Mucosa of descending colon (tissue), 3 donors: ENCODE measurements at places on chromosomes 3 and 15. TPM values are rescaled to one million over a fixed set of nuclear protein-coding genes. Genes with fewer than 3 reads are reported as not detected.

- no peak for DNase-seq
Observed at GRCh38 chr3:76308541-76308940, 523.2 kb upstream of the ZNF717 start.

GRCh38 chr3:14152233-14152962 lies 26.0 kb downstream of the XPC start:
- DNase-seq = no peak

The SCN5A gene
- 0.31 TPM for total RNA-seq

DNA sequence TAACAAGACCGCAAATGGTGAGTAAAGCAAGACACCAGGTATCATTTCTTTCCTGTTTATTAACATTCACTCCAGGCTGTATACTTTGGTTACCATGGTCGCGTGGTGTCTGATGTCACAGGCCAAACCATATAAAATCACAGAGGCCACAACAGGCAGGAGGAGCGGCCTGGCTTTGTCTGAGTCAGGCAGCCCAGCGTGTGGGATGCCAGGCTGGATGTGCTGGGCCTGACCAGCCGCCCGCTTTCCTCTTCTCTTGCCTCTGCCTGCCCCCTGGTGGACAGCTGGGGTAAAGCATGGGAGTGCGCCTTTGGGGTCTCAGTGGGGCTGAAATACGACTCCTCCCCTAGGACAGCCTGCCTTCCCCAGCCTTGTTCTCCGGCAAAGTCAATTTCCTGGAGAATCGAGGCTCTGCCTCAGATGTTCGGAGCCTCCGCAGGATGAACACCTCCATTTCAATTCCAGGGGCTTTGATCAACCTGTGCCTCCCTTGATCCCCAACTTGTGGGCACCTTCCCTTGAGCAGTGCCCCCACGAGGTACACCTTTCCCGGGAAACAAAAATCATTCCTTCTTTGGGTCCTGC lies 78.2 kb downstream of the CCNL1 start:
- DNase-seq = peak; percentile 91

GRCh38 chr3:55816794-55817576 lies 329.9 kb upstream of the WNT5A start:
- DNase-seq = no peak

DNA sequence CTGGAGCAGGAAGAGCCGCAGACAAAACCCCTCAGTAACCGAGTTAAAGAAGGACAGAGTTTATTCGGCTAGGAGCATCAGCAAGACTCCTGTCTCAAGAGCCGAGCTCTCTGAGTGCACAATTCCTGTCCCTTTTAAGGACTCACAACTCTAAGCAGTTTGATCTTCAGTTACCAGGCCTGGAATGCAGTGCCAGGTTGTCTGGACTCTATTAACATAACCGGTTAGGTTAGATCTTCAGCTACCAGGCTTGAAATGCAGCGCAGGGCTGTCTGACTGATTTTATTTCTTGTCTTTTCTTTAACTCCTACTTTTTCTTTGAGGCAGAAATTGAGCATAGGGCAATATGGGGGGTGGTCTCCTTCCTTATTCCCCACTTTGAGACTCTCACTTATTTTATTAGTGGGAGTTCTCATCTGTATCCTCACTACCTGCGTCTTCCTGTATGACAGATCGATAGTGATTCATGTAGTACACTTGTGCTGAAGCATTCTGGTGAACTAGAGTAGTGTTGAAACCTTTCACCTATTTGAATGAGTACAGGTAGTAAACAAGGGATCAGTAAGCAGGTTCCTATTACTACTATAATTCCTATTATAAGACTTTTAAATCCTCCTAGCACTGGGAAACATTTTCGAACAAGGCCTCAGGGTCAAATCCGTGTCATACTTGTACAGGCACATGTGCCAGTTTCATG lies 325.0 kb downstream of the CGGBP1 start:
- DNase-seq = no peak

The CPEB1 gene
- total RNA-seq = 11.8 TPM

The CAPN3 gene
- total RNA-seq = 21.5 TPM

The TICRR gene
- 1.6 TPM for total RNA-seq

The GABRR3 gene
- not detected for total RNA-seq

GRCh38 chr3:110710603-110711002 lies 361.0 kb upstream of the NECTIN3 start:
- DNase-seq = no peak

GRCh38 chr3:44903751-44904150 lies 29.3 kb downstream of the TGM4 start:
- DNase-seq = no peak

The MFN1 gene
- 55.2 TPM for total RNA-seq

DNA sequence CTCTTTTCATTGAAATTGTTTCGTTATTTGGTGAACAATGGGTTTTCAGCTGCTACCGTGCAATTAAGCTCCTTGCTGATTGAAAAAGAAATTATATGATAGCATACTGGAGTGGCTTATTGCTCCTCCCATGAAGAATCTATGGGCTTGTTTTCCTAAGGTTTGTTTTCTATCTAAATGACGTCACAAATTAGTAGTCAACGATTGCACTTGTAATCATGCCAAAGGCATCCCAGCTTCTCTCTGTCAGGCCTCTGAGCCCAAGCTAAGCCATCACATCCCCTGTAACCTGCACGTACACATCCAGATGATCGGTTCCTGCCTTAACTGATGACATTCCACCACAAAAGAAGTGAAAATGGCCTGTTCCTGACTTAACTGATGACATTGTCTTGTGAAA lies 388.0 kb upstream of the LMCD1 start:
- no peak for DNase-seq

DNA sequence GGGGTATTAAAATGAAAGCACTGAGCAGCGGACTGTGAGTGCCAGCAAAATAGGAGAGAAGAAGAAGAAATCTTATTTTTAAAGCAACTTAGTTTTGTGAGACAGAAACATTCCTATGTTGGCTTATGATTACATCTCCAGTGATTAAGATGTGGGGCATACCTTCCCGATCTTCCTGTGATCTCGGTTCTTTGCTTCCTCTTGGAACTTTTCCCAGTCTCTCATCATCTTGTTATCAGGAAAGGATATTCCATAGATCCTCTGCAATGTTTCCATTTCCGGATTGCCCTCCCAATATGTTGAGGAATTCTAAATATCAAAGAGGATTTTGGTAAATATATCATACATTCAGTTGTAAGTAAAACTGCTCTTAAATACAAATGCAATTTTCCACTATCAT lies 22.2 kb downstream of the TARS3 start:
- no peak for DNase-seq

The RLBP1 gene
- not detected for total RNA-seq

The FAM131A gene
- 16.4 TPM for total RNA-seq

- DNase-seq = no peak
Observed at GRCh38 chr3:72054976-72055375, 270.0 kb upstream of the PROK2 start.

DNA sequence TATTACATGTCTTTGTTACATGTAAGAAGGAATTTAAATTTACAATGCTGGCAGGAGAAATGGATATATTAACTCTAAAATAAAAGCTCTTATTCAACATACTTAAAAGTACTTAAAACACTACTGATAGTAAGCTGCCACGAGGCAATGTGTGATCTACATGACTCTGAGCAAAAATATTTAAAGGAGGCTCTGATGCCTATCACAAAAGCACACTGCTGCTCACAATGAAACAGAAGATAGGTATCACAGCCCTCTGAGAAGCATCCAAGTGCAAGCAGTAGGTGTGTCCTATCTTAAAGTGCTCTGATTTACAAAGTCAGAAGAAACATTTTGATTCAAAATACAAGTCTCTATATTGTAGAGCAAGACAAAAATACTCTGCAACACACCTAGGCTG lies 371.2 kb upstream of the WNT5A start:
- DNase-seq = no peak

The ARIH2 gene
- 109 TPM for total RNA-seq

GRCh38 chr3:47270526-47270925 lies 12.1 kb downstream of the KIF9 start:
- no peak for DNase-seq

DNA sequence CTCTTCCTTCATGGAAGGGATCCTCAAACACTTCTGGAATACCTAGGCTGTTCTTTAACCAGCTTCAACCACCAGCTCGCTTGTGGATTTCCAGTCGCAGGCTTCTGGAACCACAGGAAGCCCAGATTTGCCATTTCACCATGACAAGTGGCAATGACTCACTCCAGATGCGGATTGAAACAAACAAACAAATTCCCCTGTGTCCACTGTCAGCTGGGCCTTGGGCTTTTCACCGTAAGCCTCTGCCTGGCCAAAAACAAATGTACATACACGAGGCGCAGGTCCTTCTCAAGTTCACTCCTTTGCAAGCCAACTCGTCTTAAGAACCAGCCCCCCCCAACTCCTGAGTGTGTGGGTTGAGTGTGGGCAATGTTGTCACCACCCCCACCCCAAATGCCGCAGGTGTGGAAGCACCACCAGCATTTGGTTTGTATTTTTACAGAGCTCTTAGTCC lies 8.8 kb downstream of the BCL6 start:
- no peak for DNase-seq

DNA sequence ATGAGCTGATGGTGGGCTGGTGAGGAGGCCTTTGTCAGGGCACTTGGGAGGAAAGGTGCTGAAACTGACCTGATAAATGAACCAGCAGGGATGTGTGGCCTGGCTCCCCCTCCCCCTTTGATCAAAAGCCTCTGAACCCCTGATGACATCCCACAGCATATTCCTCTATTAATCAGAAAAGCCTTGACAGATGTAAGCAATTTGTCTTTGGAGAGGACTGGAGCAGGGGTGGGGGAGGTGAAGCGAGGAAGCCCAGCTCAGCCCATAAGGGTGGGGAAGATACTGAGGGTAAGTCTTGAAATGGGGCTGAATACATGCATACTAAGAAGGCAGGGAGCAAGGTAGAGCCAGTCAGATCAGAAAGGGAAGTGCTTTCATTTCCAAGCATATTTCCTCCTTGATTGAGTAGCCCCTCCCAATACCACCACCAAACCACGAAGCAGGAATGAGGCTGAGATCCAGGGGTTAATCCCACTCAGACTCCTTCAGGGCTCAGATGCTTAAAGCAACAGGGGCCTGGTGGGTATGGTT lies 34.7 kb upstream of the MRPS22 start:
- DNase-seq = no peak

- no peak for DNase-seq
Observed at GRCh38 chr15:67085237-67085817, 19.9 kb downstream of the SMAD3 start.

DNA sequence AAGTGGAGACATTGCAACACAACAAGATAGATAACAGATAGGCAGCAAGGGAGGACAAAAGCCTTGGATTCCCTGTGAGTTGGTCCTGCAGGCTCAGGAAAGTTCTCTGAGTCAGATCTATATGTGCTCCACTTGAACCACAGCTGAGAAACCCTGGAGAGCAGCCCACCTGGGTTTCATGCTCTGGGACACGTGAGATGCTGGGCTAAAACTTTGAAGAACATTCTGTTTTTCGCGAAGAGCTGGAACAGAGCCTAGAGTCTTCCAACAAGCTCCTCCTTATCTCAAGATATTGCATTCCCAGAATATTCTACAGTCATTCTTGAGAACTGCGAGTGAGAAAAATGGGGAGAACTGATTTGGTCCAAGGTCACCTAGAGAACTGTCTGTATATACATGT lies 583.0 kb upstream of the ROBO1 start:
- no peak for DNase-seq

GRCh38 chr3:10855871-10856662 lies 40.0 kb downstream of the SLC6A11 start:
- no peak for DNase-seq

GRCh38 chr3:197854596-197855343 lies 63.7 kb downstream of the LRCH3 start:
- no peak for DNase-seq

- no peak for DNase-seq
Observed at GRCh38 chr3:41808152-41808551, 153.8 kb downstream of the ULK4 start.

The LRRN1 gene
- total RNA-seq = 0.31 TPM

The PRKAR2A gene
- total RNA-seq = 76.3 TPM

The MCF2L2 gene
- 0.84 TPM for total RNA-seq

DNA sequence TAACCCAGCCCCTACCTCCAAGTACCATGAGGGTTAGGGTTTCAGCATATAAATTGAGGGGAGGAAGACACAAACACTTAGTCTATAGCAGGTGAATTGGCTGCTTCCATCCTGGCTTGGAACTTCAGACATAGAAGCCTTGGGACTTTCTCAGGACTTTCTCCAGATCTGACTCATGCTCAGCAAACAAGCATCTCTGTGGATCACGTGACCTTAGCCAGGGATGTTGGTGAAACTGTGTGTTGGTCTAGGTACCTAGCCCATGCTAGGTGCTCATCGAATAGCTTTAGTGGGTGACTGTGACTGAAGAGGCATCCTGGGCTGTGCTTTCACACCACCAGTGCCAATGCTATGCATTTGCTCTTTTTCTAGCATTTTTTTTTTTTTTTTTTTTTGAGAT lies 58.9 kb downstream of the CD47 start:
- no peak for DNase-seq

DNA sequence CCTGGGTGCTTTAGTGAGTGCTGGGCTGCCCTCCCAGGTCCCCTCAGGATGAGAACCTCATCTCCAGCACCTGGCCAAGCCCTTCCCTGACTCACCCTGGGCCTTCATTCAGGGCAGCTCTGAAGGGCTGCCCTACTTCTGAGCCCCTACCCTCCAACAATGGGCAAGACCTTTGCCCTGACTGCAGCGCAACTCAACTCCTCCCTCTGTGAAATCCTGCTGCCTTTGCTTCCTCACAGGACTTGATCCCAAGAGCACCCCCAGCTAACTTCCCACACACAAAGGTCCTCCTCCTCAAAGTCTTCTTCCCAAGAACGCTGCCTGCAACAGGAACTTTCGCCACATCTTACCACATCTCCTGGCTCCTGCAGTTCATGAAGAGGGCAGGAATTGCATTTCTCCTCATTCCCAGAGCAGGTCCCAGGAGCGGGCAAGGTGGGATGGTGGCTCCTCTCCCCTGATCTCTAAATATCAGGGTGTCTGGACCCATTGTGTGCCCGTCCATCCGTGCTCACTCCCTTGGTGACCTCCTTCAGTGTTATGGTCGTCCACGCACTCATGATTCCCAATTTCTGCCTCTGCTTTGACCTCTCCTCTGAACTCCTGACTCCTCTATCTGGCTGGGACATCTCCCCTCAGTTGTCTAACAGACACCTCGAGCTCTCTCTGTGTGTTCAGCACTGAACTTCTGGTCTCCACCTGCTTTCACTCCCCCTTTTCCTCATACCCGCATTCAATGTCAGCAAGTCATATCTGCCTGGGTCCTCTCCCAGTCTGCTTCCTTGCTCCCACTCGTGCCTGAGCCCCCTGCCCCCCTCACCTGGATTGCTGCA lies 4.5 kb upstream of the SSUH2 start:
- no peak for DNase-seq

GRCh38 chr3:184846496-184846895 lies 34.5 kb downstream of the VPS8 start:
- no peak for DNase-seq

The HESX1 gene
- total RNA-seq = not detected

The FBXO22 gene
- total RNA-seq = 27.8 TPM

The ADGRG7 gene
- 13.9 TPM for total RNA-seq

DNA sequence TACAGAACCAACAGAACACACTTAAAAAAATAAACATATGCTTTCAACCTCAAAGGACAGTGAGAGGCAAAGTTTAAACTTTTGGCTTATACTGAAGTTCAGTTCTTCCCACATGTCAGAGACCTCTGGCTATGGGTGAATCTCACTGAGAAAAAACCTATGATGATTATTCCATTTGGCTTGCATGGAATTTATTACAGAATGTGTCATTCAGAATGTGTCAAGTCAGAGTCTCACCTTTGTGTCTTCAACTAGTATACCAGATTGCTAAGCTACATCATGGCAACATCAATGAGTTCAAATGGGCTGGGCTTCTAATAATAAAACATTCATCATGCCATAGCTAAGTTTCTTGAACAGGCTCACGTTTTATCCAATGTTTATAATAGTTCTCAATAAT lies 987.0 kb downstream of the NTRK3 start:
- no peak for DNase-seq

The CPA3 gene
- 20.6 TPM for total RNA-seq
